Psoas muscle (tissue), 8 donors: ENCODE measurements at places on chromosomes 1 and 21.

- DNase-seq, result peak; percentile 43
These were observed 9.0 kb downstream of the PRDX1 start for GRCh38 chr1:45512641-45513054.

DNA sequence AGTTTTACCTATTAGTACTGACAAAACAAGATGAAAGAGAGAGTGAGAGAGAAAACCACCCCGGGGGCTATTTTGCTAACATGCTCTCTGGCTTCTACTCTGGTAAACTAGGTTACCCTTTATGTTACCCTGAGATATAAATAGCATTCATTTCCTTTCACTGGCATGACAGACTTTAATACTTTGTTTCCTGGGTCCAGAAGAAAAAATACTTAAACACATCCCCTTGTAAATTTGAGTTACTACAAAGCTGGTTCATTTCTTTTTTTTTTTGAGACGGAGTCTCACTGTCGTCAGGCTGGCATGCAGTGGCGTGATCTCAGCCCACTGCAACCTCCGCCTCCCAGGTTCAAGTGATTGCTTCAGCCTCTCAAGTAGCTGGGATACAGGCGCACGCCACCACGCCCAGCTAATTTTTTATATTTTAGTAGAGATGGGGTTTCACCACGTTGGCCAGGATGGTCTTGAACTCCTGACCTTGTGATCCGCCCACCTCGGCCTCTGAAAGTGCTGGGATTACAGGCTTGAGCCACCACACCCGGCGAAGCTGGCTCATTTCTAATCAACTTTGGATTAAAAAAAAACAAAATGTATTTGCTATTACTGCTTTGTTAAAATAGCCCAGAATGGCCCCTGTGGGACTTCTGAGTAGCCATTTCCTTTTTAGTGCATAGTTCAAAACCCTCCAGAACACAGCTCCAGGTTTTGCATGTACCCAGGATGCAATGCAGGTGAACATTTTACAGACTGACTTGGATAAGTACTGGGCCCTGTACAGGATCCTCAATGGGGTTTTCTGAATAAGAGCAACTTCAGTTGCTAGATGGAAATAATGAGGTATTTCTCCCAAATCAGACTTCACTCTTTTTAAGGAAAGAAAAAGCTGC lies 20.6 kb downstream of the INPP5B start:
- no peak for DNase-seq

GRCh38 chr1:30109853-30110252 lies 613.5 kb downstream of the MATN1 start:
- peak; percentile 41 for DNase-seq

- no peak for DNase-seq
These were observed 8.3 kb upstream of the HES5 start for GRCh38 chr1:2538376-2538775.

- DNase-seq, result no peak
These were observed 475.0 kb downstream of the SMYD3 start for GRCh38 chr1:246032031-246032551.

DNA sequence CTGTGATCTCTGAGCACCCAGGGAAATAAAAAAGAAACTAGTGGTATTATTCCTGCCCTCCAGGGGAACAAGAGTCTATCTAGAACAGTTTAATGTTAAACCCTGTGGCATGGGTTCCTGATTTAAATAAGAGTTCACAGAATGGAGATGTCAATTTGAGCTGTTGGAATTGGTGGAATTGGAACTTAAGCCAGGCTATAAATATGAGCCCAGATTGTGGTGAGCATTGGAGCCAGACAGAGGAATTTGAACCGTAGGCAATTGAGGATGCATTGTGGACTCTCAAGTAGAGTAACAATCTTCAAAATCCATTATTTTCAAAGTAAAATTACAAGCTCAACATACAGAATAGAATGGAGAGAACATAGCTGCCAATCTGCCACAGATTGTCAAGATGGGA lies 98.2 kb downstream of the NEK7 start:
- DNase-seq, result no peak
